ENCODE measurements at places on chromosomes 7 and 10. TPM values are rescaled to one million over a fixed set of nuclear protein-coding genes. Genes with fewer than 3 reads are reported as not detected.

Gene CPEB3
- 5.1 TPM for total RNA-seq

- DNase-seq = no peak
Measured at GRCh38 chr7:116929021-116929420, 24.3 kb upstream of the ST7 start.

DNA sequence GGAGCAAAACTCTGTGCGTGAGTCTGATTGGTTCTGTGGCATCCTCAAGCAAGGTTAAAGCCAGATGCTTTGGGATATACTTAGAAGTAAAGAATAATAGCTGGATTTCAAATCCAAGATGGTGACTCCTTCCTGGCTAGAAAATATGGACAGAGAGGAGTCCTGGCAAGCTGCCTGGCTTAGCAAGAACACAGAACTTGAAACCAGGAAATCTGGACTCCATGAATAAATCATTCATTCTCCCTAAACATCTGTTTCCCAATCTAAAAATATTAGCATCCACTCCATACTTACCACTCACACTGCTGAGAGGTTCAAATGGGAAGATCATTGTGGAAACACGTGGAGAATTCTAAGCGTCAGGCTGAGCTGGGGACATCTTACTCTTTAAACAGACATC is 1074.1 kb upstream of the AUTS2 start:
- no peak for DNase-seq

- DNase-seq = no peak
Measured at GRCh38 chr7:101772508-101773211, 44.8 kb upstream of the CUX1 start.
